NCI-H69 (cell line): ENCODE measurements at places on chromosomes 13 and 19.

GRCh38 chr13:77477299-77477848, 58.1 kb upstream of the SCEL start:
- DNase-seq = no peak

GRCh38 chr19:55580628-55581144, at the start of gene ZNF579:
Gene ZNF579 (minus strand): TSS chr19:55580848. CDS start chr19:55579639, 1,209 bp downstream.
- DNase-seq = peak; percentile 97

DNA sequence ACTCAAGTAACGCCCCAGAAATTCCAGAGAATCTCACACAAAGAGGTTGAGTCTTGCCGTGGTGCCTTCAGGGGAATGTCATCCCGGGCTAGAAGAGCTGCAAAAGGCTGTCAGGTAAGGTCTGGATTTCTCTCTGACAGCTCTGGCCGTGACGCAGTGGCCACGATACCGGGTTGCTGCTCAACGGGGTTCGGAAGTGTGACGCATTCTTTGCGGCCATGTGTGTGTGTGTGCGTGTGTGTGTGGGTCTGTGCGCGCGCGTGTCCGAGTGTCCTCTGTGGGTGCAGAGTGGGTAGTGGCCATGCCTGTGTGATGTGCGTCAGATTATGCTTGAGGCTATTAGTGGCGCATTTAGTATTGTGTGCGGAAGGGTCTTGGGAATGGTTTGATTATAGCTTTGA, 306 bp downstream of the ZNF540 start:
- DNase-seq = peak; percentile 89

DNA sequence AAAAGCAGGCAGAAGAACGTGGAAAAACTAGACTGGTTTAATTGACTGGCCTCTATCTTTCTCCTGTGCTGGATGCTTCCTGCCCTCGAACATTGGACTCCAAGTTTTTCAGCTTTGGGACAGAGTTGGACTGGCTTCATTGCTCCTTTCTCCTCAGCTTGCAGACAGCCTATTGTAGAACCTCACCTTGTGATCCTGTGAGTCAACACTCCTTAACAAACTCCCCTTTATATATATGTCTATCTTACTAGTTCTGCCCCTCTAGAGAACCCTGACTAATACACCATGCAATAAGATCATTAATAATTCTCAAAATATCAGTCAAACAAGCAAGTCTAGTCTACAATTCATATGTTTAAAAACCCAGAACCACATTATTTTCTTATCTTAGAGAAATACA, 662.4 kb downstream of the TBC1D4 start:
- no peak for DNase-seq

DNA sequence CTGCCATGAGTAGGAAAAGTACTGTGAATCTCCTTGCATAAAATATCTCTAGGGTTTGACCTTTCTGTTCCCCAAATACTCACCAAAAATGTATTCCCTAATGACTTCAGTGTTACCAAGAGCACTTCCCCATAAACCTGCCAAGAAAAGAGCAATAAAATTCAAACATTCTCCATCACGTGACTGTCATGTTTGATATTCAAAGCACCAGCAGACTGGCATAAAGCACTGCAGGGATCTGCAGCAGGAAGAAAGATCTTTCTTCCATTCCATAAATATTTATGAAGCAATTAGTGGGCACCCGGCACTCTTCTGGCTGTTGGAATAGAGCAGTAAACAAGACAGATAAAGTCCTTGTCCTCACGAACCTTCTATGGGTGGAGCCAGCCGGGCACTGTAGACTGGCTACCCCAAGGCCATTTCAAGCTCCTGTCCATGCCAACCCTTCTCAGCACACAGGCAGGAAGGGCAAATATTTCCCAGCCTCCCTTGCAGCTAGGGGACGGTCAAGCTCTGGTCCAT, 20.3 kb downstream of the PLA2G4C start:
- peak; percentile 15 for DNase-seq

DNA sequence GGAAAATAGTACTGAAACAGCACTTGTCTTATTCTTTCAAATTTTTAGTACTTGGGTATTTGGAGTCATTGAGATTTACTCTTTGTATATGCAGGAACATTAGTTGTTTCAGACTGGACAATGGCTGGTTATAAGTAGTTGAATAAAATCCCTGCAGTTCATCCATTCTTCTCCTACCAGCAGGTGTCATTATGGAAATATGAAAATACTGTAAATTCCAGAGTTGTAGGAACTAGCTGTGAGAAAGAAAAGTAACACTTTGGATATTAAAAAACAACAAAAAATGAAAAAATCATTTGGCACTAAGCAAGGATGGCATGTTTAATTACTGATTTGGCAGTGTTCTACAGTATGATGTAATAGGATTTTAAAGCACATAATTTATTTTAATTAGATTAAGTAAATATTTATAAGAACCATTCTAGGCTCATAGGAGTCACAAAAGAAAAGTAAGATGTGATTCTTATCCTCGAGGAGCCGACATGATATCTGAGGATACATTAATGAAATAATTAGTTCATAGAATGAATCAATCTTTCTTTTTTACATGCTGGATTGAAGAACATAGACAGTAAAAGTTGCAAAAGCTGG, 155.3 kb downstream of the KCNRG start:
- DNase-seq = peak; percentile 34

DNA sequence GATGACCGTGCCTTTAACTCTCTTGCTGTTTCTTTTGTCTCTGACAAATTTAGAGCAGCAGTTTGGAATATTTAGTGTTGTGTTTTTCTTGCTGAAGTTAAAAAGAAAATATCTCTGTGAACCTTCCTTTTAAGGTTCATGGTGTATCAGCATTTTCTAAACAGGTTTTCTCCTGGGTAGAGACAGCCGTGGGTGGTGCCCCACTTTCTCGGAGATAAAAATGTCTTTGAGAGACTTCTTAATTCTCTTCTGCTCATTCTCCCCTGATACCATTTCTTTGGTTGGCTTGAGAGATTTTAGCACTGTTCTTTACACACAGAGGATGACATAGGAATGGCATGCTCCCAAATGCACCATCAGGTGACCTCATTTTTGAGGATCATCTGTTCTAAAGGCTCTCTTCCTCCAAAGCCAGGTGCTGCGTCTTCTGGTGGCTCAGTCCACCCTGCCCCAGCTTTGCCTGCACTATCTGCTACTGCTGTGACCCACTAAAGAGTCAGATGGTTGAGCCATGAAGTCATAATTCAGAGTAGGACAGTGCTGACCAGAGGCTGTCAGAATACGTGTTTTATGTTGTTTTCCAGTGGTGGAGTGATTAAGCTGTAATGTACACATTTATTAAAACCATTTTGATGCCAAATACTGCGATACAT, 90.3 kb upstream of the SLC10A2 start:
- peak; percentile 33 for DNase-seq

DNA sequence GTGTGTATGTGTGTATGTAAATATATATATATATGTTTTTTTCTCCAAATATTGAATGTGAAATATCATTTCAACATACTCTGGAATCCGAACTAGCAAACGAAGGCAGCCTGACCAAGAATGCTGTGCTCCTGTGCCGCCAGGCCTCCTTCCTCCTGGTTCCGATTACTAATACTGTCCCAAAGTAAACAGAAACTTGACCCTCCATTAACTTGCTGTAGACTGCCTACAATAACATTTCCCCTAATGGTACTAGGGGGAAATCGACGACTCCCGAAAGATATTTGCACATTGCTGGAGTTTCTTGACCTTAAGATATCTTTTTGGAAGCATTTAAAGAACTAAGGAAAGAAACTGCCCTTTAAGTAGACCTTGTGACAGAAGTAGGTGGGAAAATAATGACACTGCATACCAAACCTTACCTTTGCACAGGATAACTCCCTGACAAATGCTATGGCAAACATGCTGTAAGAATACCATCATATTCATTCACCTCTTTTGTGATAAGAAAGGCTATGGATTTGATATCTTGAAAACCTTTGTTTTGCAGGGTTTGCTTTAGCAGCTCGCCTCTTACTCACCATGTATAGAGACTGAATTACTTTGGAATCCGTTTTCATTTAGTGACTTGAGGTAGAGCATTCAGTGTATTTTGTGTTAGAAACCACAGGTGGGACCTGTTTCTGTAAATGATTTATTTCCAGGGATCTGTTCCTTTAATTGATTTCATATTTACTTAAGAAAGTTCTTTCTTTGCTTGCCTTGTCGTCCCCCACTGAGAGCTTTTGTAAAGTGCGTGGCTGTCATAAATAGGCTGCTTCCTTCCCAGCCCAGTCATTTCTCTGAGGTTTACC, 80.1 kb downstream of the KLF5 start:
- DNase-seq = peak; percentile 77

DNA sequence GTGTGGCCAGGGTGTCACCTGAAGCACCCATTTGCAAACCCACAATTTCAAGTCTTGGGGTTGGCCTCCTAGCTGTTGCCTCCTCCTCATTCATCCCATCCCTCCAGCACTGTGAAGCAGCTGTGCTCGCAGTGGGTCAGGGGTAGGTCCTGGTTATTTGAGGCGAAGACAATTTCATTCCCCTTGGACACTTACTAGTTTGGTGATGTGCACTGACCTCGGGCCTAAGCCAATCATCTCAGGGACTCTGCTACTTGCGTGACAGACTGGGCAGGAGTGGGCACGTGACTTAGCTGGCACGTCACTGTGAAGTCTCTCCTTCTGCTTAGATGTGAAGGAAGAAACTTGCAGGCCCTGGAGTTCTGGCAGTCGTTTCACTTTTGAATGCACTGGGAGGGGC, 3.5 kb upstream of the ATP11A start:
- DNase-seq = no peak

GRCh38 chr13:43792076-43792881, 5.5 kb upstream of the ENOX1 start:
- DNase-seq = peak; percentile 61

DNA sequence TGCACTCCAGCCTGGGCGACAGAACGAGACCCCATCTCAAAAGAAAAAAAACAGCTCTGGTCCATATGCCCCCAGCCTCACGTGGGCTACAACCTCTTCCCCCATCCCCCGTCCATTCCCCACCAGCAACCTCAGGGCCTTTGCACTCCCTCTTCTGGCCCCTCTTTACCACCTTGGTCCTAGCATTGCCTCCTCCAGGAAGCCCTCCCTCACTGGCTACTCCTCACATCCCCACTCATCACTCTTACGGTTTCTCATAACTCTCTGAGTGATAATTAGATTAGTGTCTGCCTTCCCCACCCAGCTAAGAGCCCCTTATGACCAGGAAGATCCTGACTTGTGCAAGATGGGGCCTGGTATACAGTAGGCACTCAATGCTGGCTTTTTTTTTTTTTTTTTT, 30.8 kb downstream of the IL12RB1 start:
- no peak for DNase-seq

GRCh38 chr13:30464496-30465342, 1.0 kb downstream of the HMGB1 start:
- peak; percentile 88 for DNase-seq

DNA sequence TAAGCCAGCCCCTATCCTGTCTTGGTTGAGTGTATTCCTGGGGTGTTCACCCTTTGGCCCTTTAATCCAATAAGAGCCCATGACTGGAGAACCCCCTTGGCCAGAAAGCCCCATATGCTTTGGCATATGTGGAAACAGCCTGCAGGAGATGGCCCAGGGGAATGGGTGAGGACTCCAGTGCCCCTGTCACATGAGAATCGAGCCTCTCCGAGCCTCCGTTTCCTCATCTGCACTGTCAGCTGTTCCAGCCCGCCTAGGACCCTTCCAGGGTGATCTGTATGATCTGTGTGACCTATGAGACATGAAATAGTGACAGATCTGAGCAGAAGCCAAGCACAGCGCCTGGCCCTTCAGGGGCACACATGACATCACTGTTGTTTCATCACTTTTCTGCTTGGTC, 300.7 kb downstream of the ZNF536 start:
- DNase-seq = no peak

DNA sequence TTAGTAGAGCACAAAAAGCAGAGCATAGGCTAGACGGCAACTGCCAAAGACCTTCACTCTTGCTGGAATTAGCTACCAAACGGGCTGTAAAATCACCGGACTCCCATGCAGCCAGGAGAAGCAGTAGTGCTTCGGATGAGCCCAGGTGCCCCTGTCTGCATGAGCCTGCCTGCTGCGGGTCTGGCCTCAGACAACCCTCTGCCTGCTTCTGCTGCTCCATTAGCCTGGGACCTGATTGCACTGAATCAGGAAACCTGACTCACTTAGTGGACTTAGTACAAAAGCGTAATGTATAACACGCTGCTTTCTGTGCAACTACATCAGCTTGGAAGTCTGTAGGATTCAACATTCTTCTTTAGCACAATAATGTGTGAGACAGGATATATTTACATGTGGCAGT, 170.0 kb downstream of the LMO7 start:
- DNase-seq = no peak

- DNase-seq = no peak
Observed at GRCh38 chr19:41637484-41637883, 10.6 kb upstream of the CEACAM4 start.

DNA sequence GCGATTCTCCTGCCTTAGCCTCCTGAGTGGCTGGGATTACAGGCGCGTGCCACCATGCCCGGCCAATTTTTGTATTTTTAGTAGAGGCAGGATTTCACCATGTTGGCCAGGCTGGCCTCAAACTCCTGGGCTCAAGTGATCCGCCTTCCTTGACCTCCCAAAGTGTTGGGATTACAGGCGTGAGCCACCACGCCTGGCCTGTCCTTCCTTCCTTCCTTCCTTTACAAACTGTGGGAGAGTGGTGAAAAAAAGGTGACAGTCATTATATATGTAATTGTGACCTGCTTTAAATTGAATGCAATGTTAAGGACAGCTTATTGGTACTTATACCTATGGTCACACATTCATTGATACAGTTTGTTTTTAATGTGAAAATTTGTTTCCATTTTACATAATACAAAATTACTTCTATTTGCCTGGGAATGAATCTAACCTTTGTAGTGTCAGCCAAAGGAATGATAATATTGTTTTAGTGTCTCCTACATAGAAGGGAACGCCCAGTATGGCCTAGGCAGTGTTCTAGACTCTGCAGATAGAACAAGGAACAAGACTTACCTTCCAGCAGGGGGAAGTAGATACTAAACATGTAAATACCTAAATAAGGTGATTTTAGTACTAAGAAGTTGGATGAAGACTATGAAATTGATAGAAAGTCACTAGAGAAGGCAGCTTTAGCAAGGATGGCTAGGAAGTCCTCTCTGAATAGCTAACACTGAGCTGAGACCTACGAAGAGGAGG, 146.3 kb downstream of the GGACT start:
- peak; percentile 80 for DNase-seq

DNA sequence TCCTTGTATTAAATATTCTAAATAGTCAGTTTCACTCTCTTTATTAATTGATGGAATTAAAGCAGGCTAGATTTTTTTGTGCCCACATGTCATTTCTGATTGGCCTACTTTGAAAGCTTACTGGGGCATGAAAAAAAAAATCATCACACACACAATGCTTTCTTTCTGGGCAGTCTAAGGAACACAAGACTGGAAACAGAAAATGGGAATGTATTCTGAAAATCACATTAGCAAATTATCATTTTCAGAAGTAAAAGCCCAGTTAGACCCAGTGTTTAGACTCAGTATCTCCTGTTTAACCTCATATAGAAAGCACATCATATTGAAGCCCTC, 339.4 kb downstream of the SPRY2 start:
- no peak for DNase-seq

GRCh38 chr13:79709471-79709870, 228.5 kb downstream of the NDFIP2 start:
- no peak for DNase-seq

GRCh38 chr13:31322702-31323405, 123.1 kb downstream of the B3GLCT start:
- DNase-seq = no peak
